ENCODE measurements at places on chromosomes 4 and X.

DNA sequence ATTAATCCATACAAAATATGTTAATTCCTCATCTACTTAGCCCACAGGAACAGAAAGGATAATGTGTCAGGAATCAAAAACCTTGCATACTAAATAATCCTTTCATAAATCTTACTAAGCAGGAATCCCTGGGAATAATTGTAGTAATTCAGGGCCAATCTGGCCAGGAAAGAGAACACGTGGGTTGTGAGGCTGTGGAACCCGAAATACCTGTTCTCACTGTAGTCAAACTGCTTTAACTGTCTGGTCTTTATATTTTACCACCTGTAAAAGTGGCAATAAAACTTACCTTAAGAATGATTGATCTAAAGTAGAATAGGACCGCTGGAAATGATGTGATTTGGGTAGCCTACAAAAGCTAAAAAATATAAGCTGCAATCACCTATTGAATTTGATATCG lies 1620.9 kb downstream of the STIM2 start:
- DNase-seq, result no peak

DNA sequence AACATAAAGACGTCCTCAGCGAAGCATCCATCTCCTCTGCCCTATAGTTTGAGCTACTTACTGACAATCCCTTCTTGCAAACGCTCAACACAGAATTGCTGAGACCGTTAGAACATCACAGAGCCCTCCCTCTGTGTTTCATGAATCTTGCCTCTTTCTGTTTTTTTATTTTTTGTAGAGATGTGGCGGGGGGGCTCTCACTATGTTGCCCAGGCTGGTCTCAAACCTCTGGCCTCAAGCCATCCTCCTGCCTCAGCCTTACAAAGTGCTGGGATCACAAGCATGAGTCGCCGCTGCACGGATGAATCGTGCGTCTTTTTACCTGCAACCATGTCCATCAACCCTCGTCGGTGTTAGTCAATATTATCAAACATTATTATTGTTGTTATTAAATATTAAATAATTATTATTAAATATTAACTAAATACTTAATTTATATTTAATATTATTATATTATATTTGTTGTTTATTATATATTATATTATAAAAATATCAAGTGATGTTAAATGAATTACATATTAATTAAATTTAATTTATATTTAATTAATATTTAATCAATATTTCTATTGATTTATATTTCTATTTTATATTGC lies 200.7 kb downstream of the CRLF2 start:
- DNase-seq, result no peak

DNA sequence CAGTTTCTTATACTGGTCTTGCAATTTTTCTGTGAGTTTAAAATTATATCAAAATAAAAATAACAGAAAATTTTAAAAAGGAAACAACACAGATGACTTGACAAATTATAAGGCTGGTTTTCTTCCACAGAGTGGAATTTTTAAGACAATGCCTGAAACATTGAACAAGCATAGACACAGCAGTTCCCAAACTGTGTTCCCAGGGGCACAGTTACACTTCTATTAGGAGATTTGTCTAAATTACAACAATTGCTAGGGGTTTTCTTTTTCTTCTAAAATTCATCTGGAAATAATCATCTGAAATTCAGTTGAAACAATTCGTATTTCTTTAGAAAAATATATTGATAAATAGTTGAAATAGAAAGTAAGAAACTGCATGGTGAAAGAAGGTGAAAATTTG lies 26.2 kb downstream of the PDE5A start:
- no peak for DNase-seq

DNA sequence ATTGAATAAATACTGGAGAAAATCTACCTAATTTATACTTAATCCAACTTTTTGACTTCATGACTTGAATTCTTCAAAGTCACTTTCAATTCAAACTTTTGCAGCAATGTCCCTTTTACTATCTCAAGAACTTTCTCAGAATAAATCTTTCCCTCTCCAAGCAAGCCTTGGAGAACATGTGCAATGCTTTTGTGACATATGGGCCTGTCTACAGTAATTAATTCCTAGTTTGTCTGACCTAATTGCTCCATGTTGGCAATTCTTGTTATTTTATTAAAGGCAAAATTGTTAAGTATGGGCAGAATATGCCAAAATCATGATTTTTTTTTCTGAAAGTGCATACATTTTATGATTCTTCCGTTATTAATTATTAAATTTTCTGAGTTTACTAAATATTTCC lies 1115.3 kb downstream of the PDHA2 start:
- DNase-seq, result no peak

DNA sequence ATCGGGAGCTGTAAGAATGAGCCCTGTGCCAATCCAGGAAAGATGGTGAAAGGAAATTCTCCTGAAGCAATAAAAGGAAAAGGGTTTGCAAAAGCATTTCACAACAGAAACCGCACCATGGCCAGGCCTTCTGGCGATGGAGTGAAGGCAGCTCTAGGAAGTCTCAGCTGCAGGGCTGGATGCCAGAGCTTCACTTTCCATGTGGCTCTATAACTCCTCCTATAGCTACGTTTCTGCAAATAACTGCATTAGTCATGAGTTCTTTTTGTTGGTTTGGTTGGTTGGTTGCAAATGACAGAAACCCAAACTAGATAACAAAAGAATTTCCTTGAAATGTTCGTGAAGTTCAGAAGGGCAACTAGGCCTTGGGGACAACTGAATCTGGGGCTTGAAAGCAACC lies 84.6 kb downstream of the RELL1 start:
- no peak for DNase-seq

- DNase-seq, result no peak
Observed at GRCh38 chr4:101136373-101137370, 210.7 kb downstream of the PPP3CA start.

GRCh38 chrX:36160081-36160480 lies 240.5 kb downstream of the CFAP47 start:
- no peak for DNase-seq

GRCh38 chr4:46889410-46889809 lies 19.6 kb downstream of the COX7B2 start:
- DNase-seq, result no peak
